ENCODE measurements at places on chromosomes 5 and 9. TPM values are rescaled to one million over a fixed set of nuclear protein-coding genes. Genes with fewer than 3 reads are reported as not detected.

DNA sequence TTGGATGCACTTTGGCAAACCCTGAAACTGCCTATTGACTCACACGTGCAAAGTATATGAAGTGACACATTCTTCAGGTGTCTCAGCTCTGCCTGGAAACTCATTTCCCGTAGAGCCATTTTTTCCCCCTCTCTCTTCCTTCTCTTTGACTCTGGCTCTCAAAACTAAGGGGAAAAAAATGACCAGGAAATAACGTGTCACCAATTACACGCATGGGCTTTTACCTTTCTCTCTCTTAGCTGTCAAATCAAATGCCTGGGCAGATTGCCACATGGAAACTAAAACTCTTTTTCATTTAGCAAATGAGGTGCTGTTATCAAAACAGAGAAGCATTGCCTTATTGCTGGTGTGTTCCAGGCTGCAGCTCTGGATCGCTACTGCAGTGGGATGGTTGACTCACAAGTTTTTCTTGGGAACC, 18.3 kb upstream of the IFNK start:
- DNase-seq: peak; percentile 51

The ARID3C gene
- not detected for total RNA-seq

- DNase-seq: no peak
Measured at GRCh38 chr5:160353379-160353778, 17.0 kb downstream of the C1QTNF2 start.

DNA sequence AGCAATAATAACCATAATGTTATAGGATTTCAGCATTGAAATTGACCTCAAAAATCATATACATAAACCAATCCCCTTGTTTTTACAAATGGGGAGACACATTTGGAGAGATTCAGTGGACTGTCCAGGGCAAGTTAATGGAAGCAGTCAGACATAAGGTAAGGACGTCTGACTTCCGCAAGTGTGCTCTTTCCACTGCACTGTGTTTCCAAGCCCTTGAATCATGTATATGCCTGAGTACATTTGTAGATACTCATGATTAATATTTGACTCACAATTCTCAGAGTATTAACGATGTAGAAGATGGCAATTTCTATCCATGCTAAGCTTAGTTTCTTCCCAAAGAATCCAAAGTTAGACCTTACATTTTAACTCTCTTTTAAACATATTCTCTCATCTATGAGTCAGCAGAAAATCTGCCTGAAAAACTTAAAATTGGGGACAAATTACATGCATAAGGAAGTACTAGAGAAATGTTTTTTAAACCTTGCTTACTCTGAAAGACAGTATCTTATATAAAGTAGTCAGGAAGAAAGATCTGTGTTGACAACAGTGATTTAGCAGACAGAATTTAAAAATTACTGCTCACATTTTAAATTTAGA, 165.3 kb downstream of the NFIB start:
- no peak for DNase-seq

The FOXD4L6 gene
- total RNA-seq: 0.10 TPM

GRCh38 chr5:55706230-55706629, 5.9 kb downstream of the SLC38A9 start:
- DNase-seq: no peak

- DNase-seq: peak; percentile 15
Measured at GRCh38 chr9:15909297-15909696, 356.5 kb downstream of the CCDC171 start.

The PCDHGC3 gene
- 11.8 TPM for total RNA-seq

The C9 gene
- 0.20 TPM for total RNA-seq

The IL12B gene
- not detected for total RNA-seq

The CCL28 gene
- total RNA-seq: 26.6 TPM

DNA sequence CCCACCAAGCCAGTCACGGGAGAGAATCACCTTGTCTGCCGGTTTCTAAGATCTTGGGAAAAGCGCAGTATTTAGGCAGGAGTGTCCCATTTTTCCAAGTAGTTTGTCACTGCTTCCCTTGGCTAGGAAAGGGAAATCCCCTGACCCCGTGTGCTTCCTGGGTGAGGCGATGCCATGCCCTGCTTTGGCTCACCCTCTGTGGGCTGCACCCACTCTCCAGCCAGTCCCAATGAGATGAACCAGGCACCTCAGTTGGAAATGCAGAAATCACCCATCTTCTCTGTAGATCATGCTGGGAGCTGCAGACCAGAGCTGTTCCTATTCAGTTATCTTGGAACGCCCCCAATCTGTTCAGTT, 116.9 kb downstream of the RAB3C start:
- no peak for DNase-seq

GRCh38 chr5:60024104-60024503, 130.6 kb upstream of the PDE4D start:
- DNase-seq: no peak

- no peak for DNase-seq
Measured at GRCh38 chr9:20990867-20991266, 40.6 kb downstream of the HACD4 start.

GRCh38 chr9:124311283-124311682, 53.5 kb downstream of the NEK6 start:
- DNase-seq: no peak

GRCh38 chr9:116020801-116021200, 132.8 kb upstream of the PAPPA start:
- peak; percentile 83 for DNase-seq

The PLPPR1 gene
- total RNA-seq: not detected

DNA sequence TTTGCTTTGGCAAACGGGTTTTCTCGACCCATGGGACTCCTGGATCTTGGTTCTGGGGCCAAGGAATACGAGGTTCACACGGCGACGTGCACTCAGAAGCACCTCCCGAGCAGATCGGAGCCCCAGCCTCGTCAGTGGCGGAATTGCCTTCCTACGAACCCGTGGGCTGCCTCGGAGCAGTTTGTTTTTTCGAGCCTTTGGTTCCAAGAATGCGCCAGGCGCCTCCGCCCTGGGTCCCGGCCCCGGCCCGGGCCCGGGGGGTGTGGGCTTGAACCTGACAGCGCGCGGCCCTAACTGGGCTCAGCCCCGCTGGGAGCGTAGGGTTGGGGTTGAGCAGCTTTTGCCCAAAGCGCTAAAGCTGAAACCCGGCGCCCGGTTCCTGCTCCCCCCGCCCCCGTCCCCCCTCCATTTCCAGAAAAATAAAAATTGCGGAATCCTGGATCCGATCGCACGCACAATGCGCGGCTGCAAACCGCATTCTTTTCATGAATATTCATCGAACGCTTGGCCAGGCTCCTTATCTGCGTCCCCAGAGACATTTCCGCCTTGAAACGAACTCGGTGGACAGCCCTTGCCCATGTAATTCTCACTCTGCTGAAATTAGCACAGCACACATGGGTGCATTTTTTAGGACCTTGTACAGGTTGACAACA, 1.0 kb downstream of the BASP1 start:
- DNase-seq: no peak

- DNase-seq: peak; percentile 63
Measured at GRCh38 chr5:89028595-89029285, 145.8 kb upstream of the MEF2C start.

DNA sequence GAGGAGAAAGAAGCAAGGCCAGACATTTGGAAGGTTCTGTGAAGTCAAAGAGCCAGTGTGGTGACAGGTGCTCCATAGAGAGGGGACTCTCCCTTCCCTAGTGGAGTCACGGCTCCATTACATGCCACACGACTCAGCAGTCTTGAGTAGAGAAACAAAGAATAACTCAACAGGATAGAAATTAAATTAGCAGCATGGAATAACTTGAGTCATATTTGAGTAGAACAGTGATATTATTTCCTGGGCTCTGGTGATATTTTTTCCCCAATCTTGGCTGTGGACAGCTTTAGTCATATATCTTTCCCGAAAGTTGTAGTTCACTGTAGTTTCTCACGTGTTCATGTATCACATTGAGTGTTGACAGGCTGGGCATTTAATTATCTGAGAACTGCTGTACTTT, 149.7 kb upstream of the EFNA5 start:
- no peak for DNase-seq

The FIBCD1 gene
- total RNA-seq: 0.52 TPM

DNA sequence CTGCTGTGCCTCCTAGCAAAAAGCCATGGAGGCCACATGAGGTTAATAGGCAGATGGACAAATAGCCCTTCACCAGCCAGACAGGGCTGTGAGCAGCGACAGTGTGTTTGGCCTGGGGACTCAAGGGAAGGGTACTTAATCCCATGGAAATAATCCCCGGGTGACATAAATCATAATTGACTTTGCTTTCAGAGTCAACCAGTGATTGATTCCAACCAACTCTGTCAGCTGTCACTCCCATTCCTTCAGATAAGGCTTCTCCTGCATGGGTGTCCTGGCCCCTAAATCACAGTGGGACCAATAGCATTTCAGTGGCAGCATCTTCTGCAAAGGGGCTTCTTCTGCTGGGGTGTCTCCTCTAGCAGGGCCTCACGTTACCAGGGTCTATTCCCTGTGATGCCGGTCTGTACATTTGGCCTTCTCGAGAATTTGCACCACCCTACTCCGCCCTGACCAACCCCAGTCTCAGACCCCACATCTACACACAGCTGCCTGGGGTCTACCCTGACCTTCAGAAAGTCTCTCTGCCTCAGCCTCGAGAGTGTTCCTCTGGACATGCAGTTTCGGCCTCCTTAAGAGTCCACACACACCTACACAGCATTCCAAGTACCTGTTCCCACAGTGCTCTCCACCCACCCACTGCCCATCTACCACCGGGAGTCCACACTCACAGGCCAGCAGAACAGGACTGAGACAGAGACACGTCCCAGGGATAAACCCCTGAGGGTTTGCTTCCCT, 3.7 kb downstream of the CLTB start:
- no peak for DNase-seq

GRCh38 chr5:172082180-172082579, 75.7 kb upstream of the FBXW11 start:
- no peak for DNase-seq

DNA sequence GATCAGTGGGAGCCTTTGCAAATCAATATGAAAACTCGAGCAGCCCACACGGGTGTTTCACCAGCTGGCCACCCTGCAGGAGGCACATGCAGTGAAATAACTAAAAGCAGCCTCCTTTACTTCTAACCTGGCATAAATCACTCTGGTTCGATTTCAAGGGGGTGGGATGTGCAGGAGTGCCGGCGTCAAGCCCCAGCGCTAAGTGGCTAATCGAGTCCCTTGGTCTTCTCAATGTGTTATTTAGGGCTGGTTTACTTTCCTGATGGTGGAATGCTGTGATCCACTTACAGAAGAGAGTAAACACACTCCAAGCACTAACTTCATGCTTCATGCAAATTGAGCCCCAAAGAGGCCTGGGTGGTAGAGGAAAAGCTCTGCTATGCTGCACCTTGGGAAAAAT, 109.4 kb downstream of the TMEM174 start:
- DNase-seq: no peak

- DNase-seq: peak; percentile 32
Measured at GRCh38 chr9:27671636-27672035, 98.4 kb upstream of the C9orf72 start.

- DNase-seq: peak; percentile 1
Measured at GRCh38 chr5:41115281-41115680, 44.1 kb upstream of the MROH2B start.
